Omental fat pad (tissue), 4 donors: ENCODE measurements at places on chromosomes 3 and 15.

DNA sequence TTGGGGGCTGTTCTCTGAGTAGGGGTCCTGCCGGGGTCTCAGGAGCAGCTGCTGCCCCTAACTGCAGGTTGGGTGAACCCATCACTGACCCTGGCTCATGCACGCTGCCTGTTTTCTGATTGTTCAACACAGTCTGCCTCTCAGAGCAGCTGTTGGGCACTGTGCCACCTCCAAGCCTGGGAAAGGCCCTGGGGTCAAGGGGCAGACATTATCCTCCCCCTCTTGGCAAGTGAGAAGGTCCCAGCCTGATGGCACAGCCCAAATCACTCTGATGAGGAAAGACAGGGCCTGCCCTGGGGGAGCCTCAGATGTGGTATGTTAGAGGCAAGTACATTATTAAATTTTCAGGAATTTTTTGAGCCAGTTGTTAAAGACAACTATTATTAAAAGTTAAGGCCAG is 14.1 kb upstream of the GNAT1 start:
- no peak for DNase-seq

DNA sequence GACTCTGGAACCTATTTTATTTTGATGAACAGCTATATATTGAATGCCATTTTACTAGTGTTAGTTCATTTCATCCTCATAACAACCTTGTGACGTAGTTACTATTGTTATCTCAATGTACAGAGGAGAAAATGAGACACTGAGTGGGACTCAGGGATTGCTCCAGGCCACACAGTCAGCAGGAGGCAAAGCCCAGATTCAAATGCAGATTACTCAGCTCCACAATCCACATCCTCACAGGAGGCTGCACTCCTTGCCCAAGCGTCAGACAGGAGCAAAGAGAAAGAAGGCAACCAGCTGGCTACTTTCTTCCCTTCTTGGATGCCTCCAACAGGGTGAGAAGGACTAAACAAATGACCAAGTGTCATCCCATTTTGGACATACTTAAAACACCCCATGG is 92.0 kb upstream of the CCDC54 start:
- no peak for DNase-seq

- DNase-seq, result no peak
These were observed 47.0 kb upstream of the TFG start for GRCh38 chr3:100662113-100662823.

DNA sequence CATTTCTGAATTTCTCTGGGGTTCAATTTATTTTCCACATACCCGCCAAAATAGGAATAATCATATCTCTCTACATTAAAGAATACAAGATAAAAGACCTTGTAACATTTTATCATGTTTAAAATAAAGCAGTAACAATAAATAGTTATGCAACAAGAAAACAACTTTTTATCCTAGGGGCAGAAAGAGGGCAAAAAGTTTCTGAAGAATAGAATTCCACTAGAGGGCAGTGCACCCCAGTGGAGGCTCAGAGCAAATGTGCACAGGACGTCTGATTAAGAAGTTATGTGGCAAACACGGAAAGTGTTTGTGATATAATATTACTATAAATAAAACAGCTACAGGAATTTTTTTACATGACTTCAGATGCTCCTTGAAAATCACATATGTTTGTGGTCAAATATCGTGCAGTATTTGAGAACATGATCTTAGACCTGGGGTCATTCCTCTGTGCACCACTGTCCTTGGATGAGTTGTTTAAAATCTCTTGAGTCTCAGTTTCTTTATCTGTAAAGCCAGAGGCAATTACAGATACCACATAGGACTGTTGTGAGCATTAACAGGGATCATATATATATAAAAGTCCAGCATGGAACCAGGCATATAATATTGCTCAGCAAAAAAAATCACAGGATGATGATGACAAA is 13.2 kb upstream of the PIK3R4 start:
- DNase-seq, result no peak

- no peak for DNase-seq
These were observed 226.7 kb upstream of the MCTP2 start for GRCh38 chr15:94004697-94005096.

DNA sequence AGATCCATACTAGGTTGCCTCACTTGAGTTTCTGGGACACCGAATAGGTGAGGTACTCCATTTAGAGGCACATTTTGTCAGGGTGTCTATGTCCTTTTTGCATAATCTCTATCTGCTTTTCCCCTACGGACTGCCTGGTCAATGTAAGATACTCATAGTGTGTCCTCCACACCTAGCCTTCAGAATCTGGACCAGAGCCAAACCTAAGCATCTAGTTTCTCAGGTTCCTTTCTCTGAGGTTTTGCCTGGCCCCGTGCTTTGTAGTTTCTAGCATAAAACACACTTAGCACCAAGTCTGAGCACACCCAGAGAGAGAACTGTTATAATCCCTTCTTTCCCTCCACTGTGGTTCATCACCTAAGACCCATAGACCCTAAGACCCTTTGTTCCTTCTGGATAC is 105.9 kb upstream of the MLF1 start:
- no peak for DNase-seq

- no peak for DNase-seq
These were observed 781.9 kb upstream of the GRM7 start for GRCh38 chr3:6079011-6079410.

GRCh38 chr3:69642606-69643005 is 96.7 kb upstream of the MITF start:
- DNase-seq, result no peak

DNA sequence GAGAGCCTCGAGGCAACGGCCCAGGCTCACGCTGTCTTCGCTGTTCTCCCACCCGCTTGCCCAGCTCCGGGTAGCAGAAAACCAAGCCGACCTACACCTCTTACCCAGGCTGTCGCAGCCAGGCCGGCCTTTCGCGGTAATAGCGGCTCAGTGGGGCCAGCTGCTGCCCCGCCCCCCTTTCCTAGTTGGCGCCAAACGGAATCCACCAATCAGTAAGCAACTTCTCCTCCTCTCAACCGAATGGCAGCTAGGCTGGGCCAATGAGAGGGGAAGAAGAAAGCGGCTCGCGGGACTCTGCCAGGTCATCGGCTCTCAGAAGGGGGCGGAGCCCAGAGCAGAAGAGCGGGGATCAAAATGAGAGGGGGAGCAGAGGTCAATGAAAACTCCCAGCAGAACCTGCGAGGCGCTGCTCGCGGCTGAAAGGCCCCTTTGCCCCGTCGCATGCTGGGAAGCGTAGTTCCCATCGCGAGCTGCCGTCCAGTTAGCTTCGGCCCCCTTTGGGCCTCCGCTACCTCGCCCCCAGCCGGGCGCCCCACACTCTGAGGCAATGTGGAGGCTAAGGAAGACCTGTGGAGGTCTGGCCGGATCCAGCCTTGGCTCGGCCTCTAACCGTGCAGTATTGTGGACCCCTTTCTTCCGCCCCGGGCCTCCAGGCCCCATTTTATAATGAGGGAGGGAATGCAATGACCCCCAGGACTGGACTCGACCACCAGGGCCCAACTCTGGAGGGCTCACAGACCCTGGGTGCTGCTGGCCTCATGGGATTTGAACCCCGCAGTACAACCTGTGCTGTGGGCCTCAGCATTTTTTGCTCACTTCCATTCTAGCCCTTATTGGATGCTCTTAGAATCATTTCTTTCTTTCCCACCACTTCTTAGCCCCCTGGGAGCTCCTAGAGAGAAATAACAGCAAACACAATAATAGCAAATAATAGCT is at the start of gene CDC25A:
Gene CDC25A, minus strand, starts transcription at position 152 of the 936 bp plus-strand sequence. CDS start 470 bp downstream, outside the sequence.
- peak; percentile 90 for DNase-seq

- DNase-seq, result no peak
These were observed 127.9 kb downstream of the SLC9A9 start for GRCh38 chr3:143720381-143720780.

GRCh38 chr15:90545095-90545494 is 15.4 kb downstream of the CRTC3 start:
- no peak for DNase-seq

DNA sequence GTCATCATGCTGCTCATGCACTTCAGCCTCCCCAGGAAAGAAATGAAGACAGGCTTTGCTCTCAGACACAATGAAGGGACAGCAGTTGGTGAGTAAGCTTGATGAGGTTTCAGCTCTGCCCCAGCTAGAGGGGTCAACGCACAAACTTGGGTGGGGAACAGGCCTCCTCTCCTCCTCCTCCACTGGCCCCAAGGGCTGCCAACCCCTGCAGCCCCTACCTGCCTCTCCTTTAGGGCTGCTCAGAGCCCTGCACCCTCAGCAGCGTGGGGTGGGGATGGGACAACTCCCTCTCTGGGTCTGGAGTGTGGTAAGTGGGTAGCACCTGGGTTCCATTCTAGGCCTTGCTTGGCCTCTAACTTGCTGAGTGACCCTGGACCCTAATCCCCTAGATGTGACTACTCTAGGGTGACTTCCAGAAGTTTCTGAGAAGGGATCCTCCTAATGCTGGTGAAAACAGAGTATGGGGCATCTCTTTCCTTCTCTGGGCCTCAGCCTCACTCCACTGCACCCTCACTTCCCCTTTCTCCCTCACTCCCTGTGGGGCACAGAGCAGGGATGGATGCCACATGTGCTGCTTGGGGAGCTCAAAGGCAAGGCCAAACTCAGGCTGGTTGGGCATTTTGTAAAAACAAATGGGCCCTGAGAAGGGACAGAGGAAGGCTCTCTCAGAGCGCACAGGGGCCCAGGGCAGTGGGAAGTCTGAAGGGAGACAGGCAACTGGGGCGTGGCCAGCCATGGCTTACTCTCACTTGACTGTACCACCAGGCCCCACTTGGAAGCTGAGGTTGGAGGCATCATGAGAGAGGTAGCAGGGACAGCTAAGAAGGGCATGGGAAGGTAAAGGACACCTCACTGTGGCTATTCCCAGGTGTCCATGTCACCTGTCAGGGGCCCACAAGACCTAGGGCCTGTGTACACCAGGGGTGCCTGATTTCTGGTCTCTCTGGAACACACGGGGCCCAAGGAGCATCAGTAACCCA is 64.0 kb downstream of the SYNM start:
- DNase-seq, result no peak

GRCh38 chr3:67642734-67643133 is 11.7 kb downstream of the SUCLG2 start:
- DNase-seq, result no peak

GRCh38 chr15:57323806-57324589 is 52.3 kb upstream of the CGNL1 start:
- no peak for DNase-seq
